ENCODE measurements at places on chromosomes 1 and 21.

DNA sequence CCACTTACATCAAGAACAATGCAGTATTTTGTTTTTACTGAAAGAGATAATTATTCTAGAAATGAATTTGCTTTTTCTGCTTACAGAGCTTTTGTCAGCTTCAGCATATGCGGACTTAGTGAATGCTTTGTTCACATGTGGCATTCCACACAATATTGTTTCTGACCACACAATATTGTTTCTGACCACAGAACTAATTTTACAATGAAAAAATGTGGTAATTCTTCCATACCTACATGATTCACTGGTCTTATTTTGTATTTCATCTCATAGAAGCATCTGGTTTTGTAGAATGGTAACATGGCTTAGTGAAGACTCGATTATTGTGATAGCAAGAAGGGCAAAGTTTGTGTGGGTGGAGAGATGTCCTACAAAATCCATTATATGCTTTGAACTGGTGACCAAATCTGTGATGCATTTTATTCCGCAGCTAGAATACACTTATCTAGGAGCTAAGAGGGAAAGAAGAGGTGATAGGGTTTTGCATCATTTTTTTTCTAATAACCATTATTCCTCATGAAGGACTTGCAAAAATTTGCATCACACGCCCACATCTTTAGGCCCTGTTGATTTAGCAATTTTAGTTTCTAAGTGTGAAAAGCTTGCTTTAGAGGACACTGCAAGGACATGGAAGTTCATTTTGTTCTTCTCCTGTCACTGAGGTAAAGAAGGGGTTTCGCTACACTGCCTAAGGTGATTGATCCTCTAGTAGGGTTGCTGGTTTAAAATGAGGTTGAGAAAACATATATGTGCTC is 75.3 kb downstream of the HLX start:
- no peak for DNase-seq

DNA sequence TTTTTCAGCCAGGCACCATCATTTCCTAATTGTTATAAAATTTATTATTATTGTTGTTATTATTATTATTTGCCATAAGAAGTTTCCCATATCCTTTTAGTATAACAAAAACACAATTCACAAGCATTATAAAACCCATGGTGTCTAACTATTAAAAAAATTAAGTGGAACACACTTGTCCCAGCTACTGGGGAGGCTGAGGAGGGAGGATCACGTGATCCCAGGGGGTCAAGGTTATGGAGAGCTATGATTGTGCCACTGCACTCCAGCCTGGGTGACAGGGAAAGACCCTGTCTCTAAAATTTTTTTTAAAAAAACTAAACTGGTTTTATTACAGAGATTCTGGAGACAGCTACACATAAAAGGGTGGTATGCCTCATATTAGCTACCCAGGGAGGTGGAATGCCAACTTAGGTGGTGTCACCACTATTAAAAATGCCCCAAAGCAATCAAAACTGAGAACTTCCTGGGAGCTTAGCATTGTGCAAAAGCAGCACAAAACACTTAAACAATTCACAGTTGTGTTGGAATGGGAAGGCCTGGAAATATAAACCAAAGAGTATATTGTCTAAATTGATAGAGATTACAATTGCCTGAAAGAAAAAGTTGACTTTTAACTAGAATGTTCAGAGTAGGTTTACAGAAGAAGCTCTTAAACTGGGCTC is 8.7 kb upstream of the RGS4 start:
- no peak for DNase-seq

- no peak for DNase-seq
Observed at GRCh38 chr1:162916821-162917613, 56.0 kb upstream of the CCDC190 start.

DNA sequence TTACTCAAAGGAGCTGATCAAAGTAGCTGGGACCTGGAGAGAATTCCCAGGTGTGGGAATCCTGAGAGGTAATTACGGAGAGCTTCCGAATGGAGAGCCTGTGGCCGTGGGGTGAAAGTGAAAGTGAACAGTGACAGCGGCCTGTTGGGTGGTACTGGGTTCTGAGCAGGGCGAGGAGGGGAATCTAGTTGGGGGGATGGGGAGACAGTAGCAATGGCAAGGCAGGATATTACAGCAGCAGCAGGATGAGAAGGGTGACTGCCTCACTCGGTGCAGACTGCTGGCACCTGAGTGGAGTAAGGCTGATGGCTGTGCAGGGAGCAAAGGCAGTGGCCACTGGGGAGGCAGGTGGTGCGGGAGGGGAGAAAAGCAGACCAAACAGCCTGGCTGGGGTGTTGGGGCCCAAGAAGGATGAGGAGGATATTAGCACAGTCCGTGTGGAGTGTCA is 70.3 kb upstream of the PRDX6 start:
- DNase-seq = no peak

- no peak for DNase-seq
Observed at GRCh38 chr1:100359139-100359538, 6.8 kb downstream of the CDC14A start.

- DNase-seq = no peak
Observed at GRCh38 chr1:84283381-84283780, 18.1 kb upstream of the SAMD13 start.

- DNase-seq = no peak
Observed at GRCh38 chr1:182213163-182213562, 151.7 kb upstream of the ZNF648 start.

DNA sequence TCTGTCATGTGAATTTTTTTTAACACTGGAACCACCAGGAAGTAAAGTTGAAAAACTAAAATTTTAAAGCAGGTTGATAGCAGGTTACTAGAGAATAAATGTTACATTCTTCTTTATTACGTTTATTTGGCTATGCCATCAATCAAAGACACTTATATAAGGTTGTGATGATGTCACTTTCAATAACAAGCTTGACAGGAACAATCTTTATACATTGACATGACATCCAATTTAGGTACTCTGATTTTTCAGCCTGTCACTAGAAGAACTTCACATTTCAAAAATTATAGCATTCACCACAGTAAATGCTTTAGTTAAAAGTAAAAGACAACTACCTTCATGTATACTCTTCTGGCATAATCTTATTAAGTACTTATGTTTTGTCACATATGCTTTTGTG is 696.8 kb upstream of the NCAM2 start:
- DNase-seq = no peak

- peak; percentile 58 for DNase-seq
Observed at GRCh38 chr21:36113647-36114428, 21.0 kb upstream of the CBR3 start.

- DNase-seq = no peak
Observed at GRCh38 chr21:33751120-33751519, 108.8 kb downstream of the ITSN1 start.

DNA sequence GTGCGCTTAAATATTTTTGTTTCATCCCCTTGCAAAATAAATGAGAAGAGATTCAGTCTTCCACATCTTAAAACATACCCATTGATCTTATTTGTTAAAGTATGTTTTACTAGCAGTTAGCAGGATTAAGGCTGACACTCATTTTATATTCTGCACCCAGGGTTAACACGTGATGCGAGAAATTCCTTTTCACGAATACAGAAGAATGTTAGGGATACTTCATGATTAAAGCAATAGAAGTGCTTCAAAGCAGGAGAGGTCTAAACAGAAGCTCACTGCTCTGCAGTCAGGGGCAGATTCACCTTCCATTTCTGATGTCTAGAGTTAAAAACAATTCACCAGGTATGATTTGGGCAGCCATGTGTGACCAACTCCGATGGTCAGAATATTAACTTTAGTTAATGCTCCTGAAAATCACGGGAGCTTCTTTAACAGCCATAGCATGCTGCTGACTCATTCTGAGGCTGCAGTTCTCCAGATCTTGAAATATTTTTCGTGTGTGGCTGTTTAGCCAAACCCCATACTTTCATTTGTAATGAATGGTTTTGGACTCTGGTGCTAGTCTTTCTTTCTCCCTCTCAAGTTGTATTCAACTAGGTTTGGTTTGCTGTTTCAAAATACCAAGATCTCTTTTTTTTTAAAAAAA is 19.7 kb downstream of the BCAR3 start:
- DNase-seq = no peak

GRCh38 chr1:233055879-233056641 is 105.6 kb downstream of the NTPCR start:
- DNase-seq = no peak

DNA sequence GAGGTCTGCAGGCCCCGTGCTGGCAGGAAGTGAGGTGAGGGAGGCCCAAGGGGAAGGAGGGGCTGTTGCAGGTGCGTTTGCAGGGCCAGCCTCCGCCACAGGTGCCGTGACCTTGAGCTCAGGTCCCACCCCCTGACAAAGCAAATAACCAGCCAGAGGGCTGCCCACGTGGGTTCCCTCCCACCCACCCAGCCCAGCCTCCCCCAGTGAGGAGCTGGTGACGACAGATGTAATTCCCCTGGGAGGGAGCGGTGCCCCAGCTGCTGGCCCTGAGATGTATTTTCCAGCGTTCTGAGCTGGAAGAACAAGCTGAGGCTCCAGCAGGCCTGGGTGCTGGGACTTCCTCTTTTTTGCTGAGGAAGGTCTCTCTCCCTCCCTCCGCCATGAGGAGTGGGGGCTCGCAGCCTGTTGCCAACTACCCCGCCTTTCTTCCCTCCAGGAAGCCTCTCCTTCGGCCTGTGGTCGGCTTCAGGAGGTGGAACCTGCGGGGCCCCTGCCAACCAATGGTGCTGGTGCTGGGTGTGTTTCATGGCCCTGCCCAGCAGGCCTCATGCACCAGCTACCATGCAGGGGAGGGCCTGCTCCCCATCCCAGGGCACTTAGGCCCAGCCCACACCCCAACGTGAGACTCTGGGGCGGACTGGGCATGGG is 153.2 kb downstream of the PRDM16 start:
- no peak for DNase-seq

GRCh38 chr1:2317230-2318065 is 73.9 kb downstream of the MORN1 start:
- no peak for DNase-seq

GRCh38 chr1:222140206-222140605 is 398.3 kb upstream of the DUSP10 start:
- DNase-seq = no peak

- DNase-seq = no peak
Observed at GRCh38 chr1:220450927-220451326, 77.0 kb upstream of the MARK1 start.

DNA sequence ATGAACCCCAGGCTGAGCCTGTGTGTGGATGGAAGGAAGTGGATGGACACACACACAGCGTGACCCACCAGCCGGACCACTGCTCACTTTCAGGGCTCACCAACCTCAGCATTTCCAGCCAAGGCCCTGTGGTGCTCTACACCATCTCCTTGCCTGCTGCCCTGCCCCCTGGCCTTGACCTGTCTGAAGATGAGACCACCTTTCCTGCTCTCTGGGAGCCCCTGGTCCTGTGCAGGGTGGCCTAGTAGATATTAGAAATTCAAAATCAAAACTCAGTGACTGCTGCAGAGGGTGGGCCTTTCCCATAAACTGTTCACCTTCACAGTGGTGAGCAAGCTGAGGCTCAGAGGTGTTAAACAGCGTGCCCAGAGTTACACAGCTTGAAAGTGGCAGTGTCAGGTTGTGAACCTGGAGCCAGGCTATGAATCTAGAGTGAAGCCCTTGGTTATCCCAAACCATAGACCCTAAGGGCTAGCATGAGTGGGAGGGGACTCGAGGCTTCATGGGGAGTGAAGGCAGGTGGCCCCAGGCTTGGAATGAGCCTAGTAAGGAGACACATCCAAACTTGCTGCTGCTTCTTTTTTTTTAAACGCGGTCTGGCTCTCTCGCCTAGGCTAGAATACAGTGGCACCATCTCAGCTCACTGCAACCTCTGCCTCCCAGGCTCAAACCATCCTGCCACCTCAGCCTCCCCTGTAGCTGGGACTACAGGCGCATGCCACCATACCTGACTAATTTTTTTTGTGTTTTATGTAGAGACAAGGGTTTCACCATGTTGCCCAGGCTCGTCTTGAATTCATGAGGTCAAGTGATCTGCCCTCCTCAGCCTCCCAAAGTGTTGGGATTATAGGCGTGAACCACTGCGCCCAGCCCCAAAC is 41.5 kb downstream of the MAN1C1 start:
- no peak for DNase-seq

- no peak for DNase-seq
Observed at GRCh38 chr1:236508593-236509027, 15.2 kb upstream of the LGALS8 start.

GRCh38 chr1:110243146-110243545 is 33.0 kb downstream of the KCNC4 start:
- DNase-seq = no peak

GRCh38 chr1:67459068-67459467 is 28.9 kb upstream of the SERBP1 start:
- DNase-seq = peak; percentile 9

DNA sequence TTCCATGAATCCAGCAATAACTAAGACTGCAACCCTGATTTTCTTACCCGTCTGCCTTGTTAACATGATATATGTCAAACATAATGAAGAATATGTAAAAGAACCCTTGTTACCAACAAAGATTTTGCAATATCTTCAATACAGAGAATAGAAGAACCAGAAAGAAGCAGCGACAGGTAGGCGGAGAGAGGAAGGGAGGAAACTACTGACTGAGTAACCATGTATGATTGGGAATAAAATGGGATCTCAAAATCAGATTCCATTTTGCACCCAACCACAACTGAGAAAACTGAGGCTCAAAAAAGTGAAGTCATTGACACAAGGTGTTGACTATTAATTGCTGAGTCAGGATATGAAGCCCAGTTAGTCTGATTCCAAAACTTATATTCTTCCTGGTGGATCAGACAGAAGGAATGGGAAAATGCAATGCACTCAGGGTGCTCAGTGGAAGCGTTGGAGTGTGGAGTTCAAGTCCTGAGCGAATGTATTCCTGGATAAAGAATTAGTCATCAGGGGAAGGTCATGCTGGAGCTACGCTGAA is 293.3 kb upstream of the GREM2 start:
- no peak for DNase-seq

GRCh38 chr1:234902774-234903547 is 225.7 kb downstream of the TOMM20 start:
- DNase-seq = no peak

DNA sequence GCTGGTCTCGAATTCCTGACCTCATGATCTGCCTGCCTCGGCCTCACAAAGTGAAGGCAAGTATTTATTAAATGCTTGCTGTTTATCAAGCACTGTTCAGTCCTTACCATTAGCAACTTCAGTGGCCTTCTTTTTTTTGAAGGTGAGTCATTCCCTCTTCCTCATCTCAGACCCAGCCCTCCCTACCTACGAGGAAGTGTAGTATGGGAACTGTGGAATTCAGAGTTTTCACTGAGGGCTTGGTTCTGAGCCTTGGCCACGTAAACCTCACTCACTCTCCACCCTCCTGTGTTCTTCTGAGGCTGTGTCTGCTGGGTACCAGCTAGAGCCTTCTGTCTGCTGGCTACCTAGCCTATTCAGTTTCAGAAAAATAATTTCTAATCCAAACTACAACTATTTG is 218.3 kb upstream of the SGIP1 start:
- DNase-seq = no peak

GRCh38 chr1:41380195-41380594 is 19.0 kb downstream of the FOXO6 start:
- DNase-seq = no peak

GRCh38 chr1:6168947-6169586 is 11.1 kb downstream of the CHD5 start:
- DNase-seq = no peak

- no peak for DNase-seq
Observed at GRCh38 chr1:39160703-39161102, 43.8 kb upstream of the MACF1 start.

GRCh38 chr21:31786164-31786920 is 54.4 kb upstream of the SCAF4 start:
- DNase-seq = no peak

- DNase-seq = no peak
Observed at GRCh38 chr21:27534206-27534605, 567.3 kb upstream of the ADAMTS5 start.
